ENCODE measurements at places on chromosomes 2 and 18. TPM values are rescaled to one million over a fixed set of nuclear protein-coding genes. Genes with fewer than 3 reads are reported as not detected.
A peak's percentile ranks its signal among the peaks of the same experiment; 100 is the strongest.

CCDC138 gene
- total RNA-seq: 6.2 TPM

DNA sequence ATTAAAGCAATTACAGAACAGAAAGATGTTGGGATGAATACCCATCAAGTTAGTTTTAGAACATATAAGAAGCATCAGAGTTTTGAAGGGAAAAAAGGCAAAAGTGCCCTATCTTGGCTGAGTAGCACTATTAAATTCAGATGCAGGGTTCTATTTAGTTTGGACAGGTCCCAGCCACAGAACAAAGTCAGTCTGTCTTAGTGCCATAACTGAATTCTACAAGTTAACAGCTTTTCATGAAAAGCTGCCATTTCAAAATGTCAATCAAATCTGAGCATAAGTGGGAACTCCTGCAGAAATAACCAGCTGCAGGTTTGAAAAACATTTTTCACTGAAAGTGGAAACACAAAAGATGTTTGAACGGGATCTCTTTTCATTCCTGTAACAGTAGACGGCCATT, 160.4 kb downstream of the SRBD1 start:
- no peak for DNase-seq
- no peak overlapping the region for H3K27ac ChIP-seq
- no peaks in the 10 kb centered on the region for H3K36me3 ChIP-seq
- H3K27me3 ChIP-seq: no peaks in the 10 kb centered on the region
- no peaks in the 10 kb centered on the region for H3K4me1 ChIP-seq
- H3K4me3 ChIP-seq: no peak overlapping the region

DNA sequence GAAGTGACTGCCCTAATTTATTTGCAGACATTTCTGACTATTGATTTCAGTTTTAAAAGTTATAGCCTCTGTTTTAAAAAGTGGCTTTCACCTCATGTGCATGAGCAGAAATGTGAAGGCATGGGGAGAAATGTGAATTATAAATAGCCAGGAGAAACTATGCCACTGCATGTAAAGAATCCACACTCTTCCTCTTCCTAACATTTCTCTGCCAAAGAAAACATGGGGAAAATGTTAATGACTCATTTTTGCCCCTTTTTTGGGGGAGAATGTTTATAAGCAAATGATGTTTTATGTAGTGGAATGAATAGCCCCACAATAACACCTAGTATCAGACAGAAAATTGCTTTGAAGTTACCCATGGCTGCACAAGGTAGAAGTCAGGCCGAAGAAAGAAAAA, 249.0 kb upstream of the TANK start:
- no peaks in the 10 kb centered on the region for H3K36me3 ChIP-seq
- no peaks in the 10 kb centered on the region for H3K4me1 ChIP-seq
- H3K4me3 ChIP-seq: no peak overlapping the region
- H3K27ac ChIP-seq: no peak overlapping the region
- H3K27me3 ChIP-seq: peaks cover 3% of the 10 kb centered on the region

GRCh38 chr18:830315-830901, 18.4 kb upstream of the YES1 start:
- no peak overlapping the region for H3K4me3 ChIP-seq
- H3K27me3 ChIP-seq: no peaks in the 10 kb centered on the region
- peaks cover 21% of the 10 kb centered on the region for H3K4me1 ChIP-seq
- DNase-seq: peak; percentile 32
- H3K27ac ChIP-seq: peak overlapping the region; percentile 57
